Myocyte (in vitro differentiated cells): ENCODE measurements at places on chromosomes 6 and 20. TPM values are rescaled to one million over a fixed set of nuclear protein-coding genes. Genes with fewer than 3 reads are reported as not detected.

The C6orf141 gene
- 0.08 TPM in 1 of 2 replicates, not detected in the other for total RNA-seq

The PBOV1 gene
- not detected in 2 replicates for total RNA-seq

The CGA gene
- not detected in 2 replicates for total RNA-seq

The CNBD2 gene
- 2.8 and 3.4 TPM in 2 replicates for total RNA-seq

The AGER gene
- total RNA-seq = 0.86 and 0.88 TPM in 2 replicates

The SLC17A1 gene
- not detected in 2 replicates for total RNA-seq

The SLC2A10 gene
- 25.7 and 25.9 TPM in 2 replicates for total RNA-seq

The RBPJL gene
- total RNA-seq = not detected in 2 replicates

The LY6G6D gene
- total RNA-seq = not detected in 2 replicates

The C6orf58 gene
- total RNA-seq = 0.62 TPM in 1 of 2 replicates, not detected in the other
